Stimulated activated CD4-positive, alpha-beta T cell treated with anti-CD3 and anti-CD28 coated beads, Interleukin-12 subunit alpha, Interleukin-12 subunit beta, amount 100 ng/mL, for 4 hours (primary cell): ENCODE measurements at places on chromosomes 16 and 17.

DNA sequence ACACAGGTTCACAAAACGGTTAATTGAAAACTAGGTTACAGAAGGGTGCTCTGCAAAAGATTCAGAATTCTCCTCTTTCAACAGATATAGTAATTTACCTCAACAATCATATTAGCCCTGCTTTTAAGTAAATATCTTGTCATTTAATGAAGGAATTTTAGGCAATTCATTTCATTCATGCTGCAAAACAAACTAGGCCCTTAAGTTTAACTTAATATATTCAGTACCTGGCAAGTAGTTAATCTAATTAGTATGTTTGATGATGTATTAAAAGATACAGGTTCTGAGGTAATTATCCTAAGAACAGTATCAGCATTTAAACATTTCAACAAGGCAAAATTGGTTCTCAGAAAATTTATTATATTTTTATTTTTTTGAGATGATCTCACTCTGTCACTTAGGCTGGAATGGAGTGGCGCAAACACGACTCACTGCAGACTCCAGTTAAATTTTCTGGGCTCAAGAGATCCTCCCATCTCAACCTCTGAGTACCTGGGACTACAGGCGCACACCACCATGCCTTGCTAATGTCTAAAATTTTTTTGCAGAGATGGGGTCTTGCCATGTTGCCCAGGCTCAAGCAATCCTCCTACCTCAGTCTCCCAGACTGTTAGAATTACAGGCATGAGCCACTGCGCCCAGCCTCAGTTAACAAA is 44.9 kb downstream of the SMURF2 start:
- DNase-seq = no peak

DNA sequence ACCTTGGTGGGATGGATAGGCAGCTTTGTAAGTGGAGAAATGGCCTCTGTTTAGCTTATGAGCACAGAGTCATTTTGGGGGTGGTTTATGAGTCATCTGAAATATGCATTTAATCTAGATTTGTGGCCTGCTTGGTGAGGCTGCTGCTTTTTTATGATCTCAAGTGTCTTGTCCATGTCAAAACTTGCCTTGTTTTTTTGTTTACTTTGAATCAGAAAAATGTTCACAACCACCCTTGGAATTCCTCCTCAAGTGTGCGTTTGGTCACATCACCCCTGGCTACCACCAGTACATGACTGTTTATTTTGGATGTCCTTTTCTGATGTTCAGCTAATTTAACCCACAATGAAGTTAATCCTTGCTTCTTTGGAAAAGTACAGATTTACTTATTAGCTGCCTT is 64.6 kb downstream of the FTO start:
- no peak for DNase-seq

DNA sequence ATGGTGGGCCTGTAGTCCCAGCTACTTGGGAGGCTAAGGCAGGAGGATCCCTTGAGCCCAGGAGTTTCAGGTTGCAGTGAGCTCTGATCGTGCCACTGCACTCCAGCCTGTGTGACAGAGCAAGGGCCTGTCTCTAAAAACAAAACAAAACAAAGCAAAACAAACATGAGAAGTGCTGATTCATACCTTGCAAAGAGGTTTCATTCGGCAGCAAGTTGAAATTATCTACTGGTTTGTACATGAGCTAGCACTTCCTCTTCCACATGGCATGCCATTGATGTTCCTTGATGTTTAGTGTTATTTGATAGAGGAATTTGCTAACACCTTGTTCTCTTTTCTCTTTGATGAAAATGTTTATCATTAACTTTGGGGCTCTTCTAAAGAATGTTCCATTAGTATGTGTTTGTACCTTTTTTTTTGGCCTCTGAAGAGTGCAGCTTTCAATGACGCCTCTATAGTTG is 50.6 kb downstream of the SPECC1 start:
- DNase-seq = no peak

DNA sequence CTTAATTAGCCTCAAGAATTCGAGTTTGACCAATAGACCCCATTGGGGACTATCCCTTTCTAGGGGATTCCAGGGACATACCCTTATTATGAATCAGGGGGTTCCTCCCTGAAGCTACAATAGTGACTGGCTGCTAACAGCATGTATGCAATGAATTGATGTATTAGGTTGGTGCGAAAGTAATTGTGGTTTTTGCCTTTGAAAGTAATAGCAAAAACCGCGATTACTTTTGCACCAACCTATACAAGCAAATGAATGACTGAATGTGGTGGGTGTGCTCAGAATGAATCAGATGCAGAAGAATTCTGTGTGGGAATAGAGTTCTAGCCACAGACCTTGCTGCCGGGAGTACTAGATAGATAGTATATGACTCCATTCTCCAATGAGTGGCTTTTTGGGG is 76.7 kb downstream of the HLF start:
- DNase-seq = no peak

GRCh38 chr17:65218261-65218660 is 81.1 kb downstream of the RGS9 start:
- no peak for DNase-seq

GRCh38 chr17:58086953-58087352 is 3.7 kb downstream of the DYNLL2 start:
- no peak for DNase-seq

DNA sequence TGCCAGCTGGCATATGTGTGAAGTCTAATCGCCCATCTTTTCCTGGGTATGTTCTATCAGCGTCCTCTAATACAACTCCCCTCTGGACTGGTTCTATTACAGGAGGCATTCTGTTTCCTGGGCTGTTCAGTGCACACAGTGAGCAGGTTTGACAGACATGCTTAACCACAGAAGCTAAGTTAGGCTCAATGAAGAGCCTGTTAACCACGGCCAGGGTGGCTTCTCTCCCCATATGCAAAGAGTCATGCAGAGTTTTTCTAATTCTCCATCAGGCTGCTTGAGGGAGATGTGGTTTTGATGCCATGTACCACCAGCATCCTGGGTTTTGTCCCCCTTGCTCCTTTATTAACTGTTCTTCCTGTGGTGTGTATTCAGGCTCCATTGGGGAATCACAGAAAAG is 57.2 kb upstream of the ALOX12 start:
- DNase-seq = no peak

DNA sequence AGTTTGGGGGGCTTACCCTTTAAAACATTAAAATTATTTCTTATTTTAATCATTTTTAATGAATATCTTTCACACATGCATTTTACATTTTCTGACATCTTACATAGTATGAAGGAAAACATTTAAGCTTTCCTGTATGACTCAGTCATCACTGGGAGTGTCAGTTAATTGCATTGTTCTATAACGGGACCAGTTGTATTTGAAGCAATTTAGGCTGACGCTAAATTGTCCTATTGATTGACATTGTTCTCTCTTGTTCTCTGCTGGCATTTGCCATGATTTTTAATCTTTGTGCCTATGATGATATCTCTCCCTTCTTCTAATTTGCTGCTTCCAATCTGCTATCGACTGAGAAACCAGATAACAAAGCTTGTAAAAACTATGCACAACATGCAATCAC is 190.5 kb upstream of the PIRT start:
- DNase-seq = no peak

GRCh38 chr17:66087073-66087472 is 104.9 kb downstream of the CEP112 start:
- no peak for DNase-seq

- no peak for DNase-seq
Observed at GRCh38 chr17:79840269-79840988, 1.2 kb upstream of the CBX4 start.

- no peak for DNase-seq
Observed at GRCh38 chr17:80792373-80792781, 199.3 kb upstream of the CHMP6 start.

DNA sequence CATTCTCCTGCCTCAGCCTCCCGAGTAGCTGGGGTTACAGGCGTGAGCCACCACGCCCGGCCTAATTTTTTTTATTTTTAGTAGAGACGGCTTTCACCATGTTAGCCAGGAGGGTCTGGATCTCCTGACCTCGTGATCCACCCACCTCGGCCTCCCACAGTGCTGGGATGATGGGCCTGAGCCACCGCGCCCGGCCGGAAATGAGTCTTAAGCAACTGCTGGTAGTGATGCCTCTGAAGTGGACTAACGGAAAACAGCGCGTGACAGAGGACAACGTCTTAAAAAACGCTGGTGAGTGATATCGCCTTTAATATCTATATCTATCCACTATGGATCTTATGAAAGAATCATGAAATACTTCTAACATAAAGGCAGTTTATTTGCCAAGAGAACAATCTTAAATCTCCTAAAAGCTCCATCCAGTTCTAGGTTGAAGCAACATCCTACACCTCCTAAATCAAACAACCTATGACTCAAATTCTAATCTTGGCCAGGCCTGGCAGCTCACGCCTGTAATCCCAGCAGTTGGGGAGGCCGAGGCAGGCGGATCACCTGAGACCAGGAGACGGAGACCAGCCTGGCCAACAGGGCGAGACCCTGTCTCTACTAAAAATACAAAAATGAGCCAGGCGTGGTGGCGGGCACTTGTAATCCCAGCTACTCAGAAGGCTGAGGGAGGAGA is 69.8 kb downstream of the NXN start:
- DNase-seq = no peak
